ENCODE measurements at places on chromosomes 2 and 18.

DNA sequence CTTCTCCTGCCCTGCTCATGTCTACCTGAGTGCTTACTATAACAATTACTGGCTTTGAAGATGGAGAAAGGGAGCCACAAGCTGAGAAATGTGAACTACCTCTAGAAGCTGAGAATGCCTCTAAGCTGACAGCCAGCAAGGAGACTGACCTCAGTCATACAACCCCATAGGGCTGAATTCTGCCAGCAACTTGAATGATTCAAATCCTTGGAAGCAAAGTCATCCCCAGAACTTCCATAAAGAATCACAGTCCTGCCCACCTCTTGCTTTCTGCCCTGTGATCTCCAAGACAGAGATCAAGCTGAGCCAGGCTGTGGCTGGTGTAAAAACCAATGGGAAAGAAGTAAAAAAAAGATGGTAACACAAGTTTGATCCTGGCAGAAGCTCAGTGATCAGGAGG lies 288.2 kb upstream of the SPHKAP start:
- no peak for DNase-seq

- DNase-seq: no peak
Measured at GRCh38 chr2:37153224-37153623, 3.6 kb downstream of the EIF2AK2 start.

DNA sequence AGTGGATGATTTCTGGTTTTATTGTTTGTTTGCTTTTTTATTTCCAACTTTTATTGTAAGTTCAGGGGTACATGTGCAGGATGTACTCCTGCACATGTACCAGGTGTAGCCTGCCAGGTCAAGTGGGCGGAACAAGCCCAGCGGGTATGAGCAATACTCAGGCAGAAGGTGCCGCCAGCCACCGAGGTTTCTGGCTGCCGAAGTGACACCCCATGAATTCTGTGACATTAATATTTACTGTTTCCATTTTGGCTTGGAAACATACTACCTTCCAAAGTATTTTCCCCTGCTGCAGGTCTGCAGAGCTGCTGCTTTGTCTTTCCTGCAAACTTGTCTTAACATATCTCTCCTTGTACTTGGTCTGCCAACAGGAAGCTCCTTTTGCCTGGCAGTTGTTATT lies 78.5 kb downstream of the PTPN4 start:
- no peak for DNase-seq

GRCh38 chr2:102294802-102295489 lies 16.4 kb upstream of the IL1RL1 start:
- no peak for DNase-seq

DNA sequence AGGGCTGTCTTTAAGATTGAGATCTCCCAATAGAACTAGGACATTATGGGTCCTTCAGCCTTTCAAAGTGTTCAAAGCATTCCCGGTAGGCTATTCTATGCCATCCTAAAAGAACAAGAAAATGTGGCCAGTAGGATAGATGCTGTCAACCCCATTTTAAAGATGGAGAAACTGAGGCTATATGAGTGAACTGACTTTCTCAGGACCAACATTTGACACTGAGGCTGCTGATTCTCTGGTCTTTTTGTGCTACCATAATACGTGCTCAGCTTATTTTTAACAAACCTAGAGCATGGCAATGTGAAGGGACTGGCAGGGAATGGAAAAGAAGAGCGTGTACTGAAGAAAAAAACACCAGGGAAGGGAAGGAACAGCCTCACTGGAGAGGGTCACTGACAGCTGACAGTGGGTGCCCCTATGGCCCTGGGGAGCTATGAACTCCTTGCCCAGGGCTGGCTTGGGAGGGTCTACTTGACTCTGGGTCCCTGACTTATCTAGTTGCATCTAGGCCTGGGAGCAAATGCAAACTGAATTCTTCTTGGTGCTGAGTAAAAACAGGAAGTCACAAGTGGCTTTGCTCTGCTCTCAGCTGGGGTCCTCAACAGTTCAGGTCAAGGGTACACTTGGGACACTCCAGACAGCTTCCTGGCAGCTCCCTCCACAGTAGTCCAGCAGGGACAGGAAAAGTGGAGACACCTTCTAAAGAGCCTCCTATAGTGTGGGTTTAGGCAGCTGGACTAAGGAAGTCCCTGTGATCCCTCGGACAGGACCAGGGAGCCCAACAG lies 2.3 kb downstream of the CYRIA start:
- no peak for DNase-seq

- DNase-seq: no peak
Measured at GRCh38 chr2:38554973-38555595, 47.6 kb downstream of the HNRNPLL start.

DNA sequence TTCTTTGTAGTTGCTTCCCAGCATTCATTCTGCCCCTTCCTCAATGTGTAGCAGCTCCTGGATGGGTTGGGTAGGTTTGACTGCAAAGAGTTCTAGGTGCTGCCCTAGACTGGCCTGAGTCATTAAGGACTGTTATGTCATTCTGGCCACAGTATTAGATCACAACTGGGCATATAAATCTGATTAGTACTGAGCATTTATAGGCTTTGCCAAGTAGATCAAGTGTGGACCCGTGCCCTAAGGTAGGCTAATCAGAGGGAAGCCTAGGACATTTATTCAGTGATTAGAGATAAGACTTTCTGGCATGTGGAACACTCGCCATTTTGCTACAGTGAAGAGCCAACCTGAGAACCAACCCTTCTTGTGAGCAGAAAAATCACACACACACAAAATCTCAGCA lies 2.7 kb downstream of the KATNAL2 start:
- no peak for DNase-seq

Data from CD4-positive, alpha-beta T cell treated with Interleukin-4 for 4 hours (primary cell).